ENCODE measurements at places on chromosomes 6 and 20.

DNA sequence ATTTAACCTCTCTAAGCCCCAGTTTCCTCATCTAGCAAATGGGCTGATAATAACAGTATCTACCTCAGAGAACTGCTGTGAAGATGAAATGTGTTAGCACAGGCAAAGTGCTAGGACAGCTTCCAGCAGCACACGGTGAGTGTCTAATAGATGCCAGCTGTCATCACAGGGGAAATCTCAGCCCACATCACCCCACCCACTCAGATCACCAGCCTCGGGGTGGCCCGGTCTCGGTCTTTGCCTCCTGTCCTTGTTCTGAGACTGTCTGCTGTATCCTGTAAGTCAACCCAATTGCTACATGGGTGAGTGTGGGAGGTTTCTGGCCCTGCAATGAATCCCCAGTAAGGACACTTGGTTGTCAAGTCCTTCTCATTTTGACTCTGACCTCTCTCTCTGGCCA, 99.5 kb upstream of the ZNFX1 start:
- no peak for DNase-seq

- DNase-seq = no peak
These were observed 351.2 kb upstream of the RUNX2 start for GRCh38 chr6:44976677-44977641.

GRCh38 chr6:142802124-142802523, 142.9 kb downstream of the HIVEP2 start:
- peak; percentile 17 for DNase-seq

GRCh38 chr6:8670792-8671191, 235.4 kb upstream of the SLC35B3 start:
- no peak for DNase-seq

GRCh38 chr20:3738111-3739053, 5.9 kb downstream of the HSPA12B start:
- no peak for DNase-seq

- DNase-seq = no peak
These were observed 742.7 kb upstream of the SLC35B3 start for GRCh38 chr6:9178071-9178470.

DNA sequence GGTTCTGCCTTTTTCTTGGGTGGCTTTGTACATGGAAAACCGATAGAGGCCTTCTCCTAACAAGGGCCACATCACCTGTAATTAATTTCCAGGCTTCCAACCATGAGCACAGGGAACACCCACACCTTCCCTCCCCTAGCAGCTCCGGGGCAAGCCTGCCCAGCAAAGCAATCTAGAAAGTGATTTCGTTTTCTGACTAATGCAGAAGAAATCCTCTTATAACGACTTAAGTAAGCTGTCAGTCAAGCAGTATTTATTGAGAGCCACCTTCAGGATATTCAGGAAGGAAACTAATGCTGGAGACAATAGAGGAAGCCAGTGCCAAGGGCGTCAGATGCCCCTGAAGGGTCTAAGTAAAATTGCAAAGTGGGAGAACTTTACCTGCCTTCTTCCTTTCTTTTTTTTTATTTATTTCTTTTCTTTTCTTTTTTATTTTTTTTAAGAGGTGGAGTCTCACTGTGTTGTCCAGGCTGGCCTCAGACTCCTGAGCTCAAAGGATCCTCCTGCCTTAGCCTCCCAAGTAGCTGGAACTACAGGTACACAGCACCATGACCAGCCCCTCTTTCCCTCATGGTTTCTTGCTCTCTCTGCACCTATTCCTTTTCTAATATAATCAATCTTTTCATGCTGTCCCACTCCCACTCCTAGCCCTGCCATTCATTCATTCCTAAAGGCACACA, 67.5 kb upstream of the MBOAT1 start:
- DNase-seq = no peak

DNA sequence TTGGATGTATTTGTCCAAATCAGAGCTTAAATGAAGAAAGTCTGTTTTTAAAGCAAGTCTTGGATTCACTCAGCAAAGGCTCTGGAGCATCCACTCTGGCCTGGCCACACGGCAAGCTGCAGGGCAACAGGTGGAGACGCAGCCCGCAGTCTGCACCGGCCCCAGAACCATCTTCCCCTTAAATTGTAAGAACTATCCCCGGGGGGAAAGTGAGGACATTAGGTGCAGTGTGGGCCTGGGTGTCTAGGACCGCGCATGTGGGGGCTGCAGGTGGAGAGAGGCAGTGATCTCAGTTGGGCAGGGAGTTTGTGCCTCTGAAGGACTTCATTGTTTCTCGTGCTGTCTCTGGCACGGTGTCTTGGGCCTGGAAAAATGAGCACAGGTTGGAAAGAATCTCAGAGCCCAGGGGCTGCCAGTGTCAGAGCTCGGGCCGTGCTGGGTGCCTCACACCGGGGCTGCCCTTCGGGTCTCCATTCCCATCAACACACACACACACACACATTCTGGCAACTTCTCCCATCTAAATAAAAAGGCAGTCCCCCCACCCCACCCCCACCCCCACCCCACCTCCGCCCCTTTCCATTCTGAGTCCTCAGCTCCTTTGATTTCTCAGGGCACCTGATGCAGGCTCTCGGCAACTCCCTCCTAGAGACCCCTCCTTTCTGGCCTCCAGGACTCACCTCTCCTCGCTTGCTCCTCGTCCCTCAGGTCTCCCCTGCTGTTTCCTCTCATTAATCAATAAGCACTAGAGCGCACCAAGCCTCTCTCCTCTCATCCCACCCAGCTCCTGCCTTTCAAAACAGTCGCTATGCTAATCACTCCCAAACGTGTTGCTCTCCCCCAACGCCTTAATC, 48.4 kb downstream of the FOXF2 start:
- DNase-seq = no peak

DNA sequence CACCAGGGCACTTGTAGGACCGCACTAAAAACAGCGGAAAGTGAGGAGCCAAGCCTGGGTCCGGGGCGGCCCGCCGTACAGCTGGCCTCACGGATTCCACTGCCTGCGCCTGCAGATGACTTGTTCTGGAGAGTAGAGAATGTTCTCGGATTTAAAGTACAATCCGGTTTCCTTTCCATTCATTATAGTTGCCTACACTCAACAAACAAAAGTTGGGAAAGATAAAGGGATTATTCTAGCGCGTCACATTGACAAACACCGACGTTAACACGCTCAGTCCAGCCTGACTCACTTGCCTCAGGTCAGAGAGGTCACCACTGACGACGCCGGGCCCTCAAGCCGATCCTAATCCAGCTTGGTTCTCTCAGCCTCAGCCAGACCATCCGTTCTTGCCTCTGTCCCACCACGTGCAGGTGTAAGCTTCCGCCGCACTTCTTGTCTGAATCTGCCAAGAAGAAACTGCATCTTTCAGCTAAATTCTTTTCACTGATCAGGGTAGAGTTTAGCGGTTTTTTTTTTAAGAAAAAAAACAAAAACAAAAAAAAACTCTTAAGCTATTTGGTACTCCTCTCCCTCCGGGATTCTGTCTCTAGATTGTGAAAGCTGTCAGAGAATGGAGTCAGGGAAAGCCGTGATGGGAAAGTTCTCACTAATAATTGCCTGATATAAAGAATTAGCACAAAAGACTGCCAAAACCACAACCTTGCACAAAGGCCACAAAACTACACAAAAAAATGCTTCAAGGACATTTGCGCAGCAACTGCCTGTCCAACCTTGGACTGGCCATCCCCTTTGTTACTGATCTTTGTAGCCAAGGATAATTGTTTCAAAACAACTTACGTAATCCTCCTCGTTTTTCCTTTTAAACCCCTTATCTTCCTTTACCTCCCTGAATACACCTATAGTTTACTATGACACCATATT, 1.1 kb upstream of the PHF10 start:
- DNase-seq = no peak

GRCh38 chr6:99522531-99522930, 7.3 kb upstream of the USP45 start:
- no peak for DNase-seq

DNA sequence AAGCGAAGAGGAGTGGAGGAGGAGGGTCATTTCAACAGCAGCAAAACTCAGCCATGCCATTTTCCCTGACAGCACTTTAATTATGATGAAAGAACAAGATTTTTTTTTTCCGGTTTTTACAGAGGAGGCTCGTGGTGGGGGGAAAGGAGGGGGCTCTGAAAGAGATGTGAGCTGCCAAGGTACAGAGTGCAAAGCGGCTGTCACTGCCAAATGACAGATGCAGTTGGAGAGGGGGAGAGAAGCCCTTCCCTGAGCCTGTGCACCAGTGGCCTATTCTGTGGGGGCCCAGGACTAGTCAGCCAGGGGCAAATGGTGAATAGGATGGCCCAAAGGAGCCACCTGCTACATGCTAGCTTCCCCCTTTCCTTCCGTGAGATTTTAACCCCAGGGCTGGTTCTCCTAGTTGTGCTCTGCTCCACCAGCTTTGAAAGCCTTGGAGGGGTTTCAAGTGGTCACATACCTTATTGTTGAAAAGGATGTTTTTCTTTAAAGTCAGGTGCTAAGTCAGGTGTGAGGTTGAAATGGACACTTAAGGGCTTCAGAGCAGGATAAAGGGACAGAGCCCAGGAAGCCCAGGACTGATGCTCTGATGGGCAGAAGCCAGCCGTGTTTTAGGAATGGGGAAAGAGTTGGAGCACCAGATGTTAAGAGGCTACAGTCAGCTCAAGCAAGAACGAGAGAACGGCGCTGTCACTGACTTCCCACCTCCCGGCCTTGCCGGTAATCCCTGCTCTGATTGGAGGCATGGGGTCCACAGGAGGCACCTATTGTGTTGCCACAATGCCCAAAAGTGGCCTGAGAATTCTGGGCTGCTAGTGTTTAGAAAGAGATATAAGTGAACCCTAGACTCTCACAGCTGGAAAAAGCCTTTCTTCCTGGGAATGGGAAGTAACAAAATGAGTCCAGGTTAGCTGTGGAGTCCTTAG, 24.8 kb downstream of the GNAS start:
- DNase-seq = no peak

DNA sequence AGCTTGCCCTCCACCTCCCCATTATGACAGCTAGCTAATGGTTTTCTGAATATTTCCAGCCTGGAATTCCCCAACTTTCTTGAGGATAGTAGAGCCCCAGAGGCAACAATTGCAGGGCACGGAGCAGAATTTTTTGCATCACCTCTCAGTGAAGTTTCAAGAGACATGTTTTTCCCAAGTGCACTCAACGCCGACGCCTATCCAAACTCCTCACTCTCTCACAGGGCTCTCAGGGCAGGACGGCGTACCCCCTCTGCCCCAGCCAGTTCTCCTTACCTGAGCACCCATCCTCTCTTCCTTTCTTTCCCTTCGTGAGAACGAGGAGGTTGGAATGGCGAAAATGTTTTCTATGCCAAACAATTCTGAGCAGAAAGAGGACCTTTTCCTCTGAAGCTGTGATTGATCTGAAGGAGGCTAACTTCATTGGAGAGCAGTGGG, 83.1 kb upstream of the FOXQ1 start:
- DNase-seq = no peak

- DNase-seq = no peak
These were observed 144.3 kb upstream of the PRDM1 start for GRCh38 chr6:105941621-105942412.

- no peak for DNase-seq
These were observed 2.8 kb upstream of the MC3R start for GRCh38 chr20:56245761-56246160.

GRCh38 chr6:39566456-39566855, 158.8 kb downstream of the KIF6 start:
- no peak for DNase-seq

DNA sequence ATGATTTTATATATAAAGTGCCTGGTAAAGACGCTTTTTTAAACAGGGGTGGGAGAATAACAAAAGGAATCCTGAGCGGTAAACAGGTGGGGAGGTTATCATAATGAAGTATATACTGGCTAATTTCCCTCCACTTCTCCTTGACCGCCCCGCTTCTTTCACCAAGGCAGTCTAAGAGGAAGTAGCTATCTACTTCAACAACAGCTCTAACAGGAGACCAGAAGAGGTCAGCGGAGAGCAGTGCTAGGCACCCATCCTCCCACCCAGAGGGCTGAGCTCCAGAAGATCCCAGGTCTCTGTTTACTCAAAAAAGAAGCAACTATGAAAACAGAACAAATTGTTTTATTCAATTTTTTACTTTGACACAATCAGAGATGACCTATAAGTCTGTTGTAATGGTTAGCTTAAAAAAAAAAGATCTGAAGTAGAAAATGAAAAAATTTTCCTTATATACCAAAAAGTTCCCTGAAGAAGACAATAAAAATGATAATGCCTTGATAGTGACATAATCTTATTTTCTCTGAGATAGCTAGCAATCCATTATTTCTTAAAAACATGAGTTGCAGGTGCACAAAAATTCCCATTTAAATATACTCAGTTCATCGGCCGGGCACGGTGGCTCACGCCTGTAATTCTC, 141.1 kb downstream of the PDSS2 start:
- no peak for DNase-seq

- DNase-seq = peak; percentile 2
These were observed 58.4 kb downstream of the PDE7B start for GRCh38 chr6:135909737-135910387.

DNA sequence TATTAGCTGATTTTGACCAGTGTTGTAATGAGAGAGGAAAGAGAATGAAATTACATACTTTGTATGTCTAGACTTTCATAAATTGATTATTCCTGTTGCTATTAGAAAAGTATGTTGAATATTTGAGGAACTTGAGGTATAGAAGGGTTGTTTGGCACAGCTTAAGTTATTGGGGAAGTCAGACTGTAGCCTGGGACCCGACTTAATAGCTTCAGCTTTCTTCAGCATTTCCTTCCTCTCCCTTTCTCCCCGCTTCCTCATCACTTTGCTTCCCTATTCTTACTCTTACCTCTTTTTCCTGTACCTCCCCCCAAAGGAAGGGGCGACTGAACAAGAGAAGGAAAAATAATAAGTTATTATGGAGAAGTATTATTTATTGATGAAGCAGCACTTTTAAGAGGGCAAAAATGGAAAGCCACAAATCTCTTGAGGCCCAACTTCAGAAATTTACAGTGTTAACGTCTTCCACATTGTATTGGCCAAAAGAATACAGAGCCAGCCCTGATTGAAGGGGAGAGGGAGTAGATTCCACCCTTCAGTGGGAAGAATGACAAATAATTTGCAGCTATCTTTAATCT, 7.4 kb downstream of the SENP6 start:
- DNase-seq = no peak

DNA sequence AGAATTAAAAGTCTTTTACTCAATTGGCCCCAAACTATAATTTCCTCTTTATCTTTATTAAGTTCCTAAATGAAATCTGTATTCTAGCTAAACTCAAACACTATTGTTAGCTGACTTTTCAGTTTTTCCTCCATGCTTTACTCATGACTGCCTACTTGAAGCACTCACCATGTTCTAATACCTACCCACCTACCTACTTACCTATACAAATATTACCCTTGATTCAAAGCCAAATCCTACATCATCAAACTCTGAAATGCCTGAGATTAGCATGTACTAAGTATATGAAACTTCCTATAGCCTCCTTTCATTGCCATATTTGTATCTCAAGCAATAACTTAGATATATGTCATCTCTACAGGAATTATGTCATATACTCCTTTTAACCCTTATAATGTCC, 259.7 kb downstream of the HDGFL1 start:
- no peak for DNase-seq

- DNase-seq = no peak
These were observed 47.4 kb downstream of the STK38 start for GRCh38 chr6:36499918-36500317.

DNA sequence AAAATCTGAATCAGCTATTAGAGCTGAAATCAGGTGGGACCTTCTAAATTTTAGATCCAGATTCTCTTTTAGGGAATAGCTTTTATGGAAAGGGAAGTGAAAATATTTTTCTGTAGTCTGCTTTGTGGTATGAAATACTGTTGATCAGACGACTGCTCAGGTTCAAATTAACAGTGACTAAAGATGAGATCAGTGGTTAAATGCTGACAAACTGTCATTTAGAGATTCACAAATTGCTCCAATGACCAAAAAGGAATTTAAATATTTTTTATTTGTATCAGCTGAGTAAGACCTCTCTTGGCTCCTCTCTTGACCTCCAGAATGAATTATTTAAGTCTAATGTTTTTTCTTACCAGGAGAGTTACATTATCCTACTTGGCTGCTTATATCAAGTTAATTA, 77.3 kb downstream of the KCNQ5 start:
- no peak for DNase-seq

All from activated T-helper 9 cell treated with anti-CD3 and anti-CD28 coated beads, Interleukin-2, amount 50 U/mL, for 16 hours (primary cell).